ENCODE measurements at places on chromosomes 12 and 14. TPM values are rescaled to one million over a fixed set of nuclear protein-coding genes. Genes with fewer than 3 reads are reported as not detected.
A peak's percentile ranks its signal among the peaks of the same experiment; 100 is the strongest.

GRCh38 chr14:97641827-97642226 lies 844.6 kb downstream of the VRK1 start:
- H3K27ac ChIP-seq, result no peak overlapping the region
- no peaks in the 10 kb centered on the region for H3K27me3 ChIP-seq
- no peaks in the 10 kb centered on the region for H3K36me3 ChIP-seq
- no peak for DNase-seq
- H3K4me1 ChIP-seq, result no peaks in the 10 kb centered on the region

DNA sequence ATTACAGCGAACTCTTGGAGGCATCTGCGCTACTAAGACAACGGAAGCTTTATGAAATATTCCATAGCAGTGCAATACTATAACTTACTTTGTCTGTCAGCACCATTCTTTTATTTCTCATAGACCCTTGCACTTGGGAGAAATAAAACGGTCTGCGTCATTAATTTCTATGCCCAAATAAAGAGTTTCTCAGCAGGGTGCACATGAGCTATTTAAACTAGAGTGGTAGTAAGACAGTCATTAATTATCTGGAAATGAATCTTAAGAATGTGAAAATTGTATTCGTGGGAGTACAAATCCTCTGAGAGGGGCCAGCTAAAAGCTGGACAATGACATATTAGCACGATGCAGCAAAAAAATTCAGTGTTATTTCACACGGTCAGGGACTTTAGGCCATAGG lies 903.4 kb upstream of the FOXG1 start:
- no peaks in the 10 kb centered on the region for H3K27me3 ChIP-seq
- no peak overlapping the region for H3K4me3 ChIP-seq
- no peak overlapping the region for H3K27ac ChIP-seq

E2F7 gene
- 3.7 TPM for total RNA-seq

- H3K4me3 ChIP-seq, result peak overlapping the region; percentile 84
- H3K27ac ChIP-seq, result peak overlapping the region; percentile 83
- no peaks in the 10 kb centered on the region for H3K27me3 ChIP-seq
- H3K36me3 ChIP-seq, result peaks cover 10% of the 10 kb centered on the region
- peak; percentile 71 for DNase-seq
- no peaks in the 10 kb centered on the region for H3K4me1 ChIP-seq
Measured at GRCh38 chr12:2891240-2892053, 756 bp downstream of the TULP3 start.

- no peaks in the 10 kb centered on the region for H3K36me3 ChIP-seq
- no peak overlapping the region for H3K4me3 ChIP-seq
- no peak for DNase-seq
- H3K27ac ChIP-seq, result no peak overlapping the region
- H3K4me1 ChIP-seq, result peaks cover 9% of the 10 kb centered on the region
- H3K27me3 ChIP-seq, result no peaks in the 10 kb centered on the region
Measured at GRCh38 chr12:64797156-64797555, 27.3 kb upstream of the TBC1D30 start.

GRCh38 chr12:131943389-131943788 lies 6.4 kb upstream of the EP400 start:
- no peaks in the 10 kb centered on the region for H3K27me3 ChIP-seq
- no peak overlapping the region for H3K27ac ChIP-seq

DNA sequence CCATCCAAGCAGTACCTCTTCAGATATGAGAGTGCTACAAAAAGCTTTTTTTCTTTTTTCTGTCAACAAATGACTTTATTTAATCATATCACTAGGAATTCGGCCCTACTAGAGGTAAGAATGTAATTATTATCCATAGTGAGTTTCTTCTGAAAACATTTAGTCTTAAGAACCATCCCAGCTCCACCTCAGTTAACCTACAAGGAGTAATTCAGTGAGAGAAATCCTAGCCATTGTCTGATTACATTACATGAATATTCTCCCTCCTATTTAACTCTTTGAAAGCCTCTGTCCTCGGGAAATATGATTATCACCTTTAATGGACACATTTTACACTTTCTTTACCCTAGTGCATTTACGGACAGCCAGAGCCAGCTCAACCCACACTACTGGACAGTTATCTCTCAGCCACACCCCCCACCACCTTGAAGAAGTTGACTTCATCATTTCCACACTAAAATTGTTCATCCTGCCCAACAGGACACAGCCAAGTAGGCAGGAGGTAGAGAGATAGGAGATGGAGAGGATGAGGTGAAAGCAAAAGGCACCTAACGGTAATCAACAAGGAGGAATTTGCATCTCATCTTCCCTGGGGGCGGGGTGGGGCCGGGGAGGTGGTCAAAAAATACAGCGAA lies 1.3 kb downstream of the PPFIA2 start:
- H3K4me3 ChIP-seq, result peak overlapping the region; percentile 49
- peaks cover 42% of the 10 kb centered on the region for H3K27me3 ChIP-seq
- H3K27ac ChIP-seq, result no peak overlapping the region
- H3K36me3 ChIP-seq, result no peaks in the 10 kb centered on the region
- no peaks in the 10 kb centered on the region for H3K4me1 ChIP-seq
- DNase-seq, result no peak

DNA sequence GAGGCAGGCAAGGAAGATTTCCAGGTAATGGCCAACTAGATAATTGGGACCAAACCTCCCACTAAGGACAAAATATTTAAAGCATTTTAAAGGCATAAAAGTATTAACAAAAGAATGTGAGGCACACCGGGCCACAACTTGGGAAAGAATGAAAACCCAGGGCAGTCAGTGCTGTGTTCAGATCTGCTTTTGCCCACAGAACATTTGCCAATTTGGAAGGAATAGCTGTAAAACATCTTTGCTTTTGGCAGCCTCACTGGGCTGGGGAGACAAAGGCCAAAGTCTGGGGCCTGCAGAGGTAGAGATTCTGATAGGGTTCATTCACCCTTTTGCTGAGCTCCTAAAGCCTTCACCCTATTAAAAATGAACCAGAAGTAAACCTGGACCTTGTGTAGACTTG lies 82.3 kb downstream of the SYNE3 start:
- no peak overlapping the region for H3K27ac ChIP-seq
- H3K4me1 ChIP-seq, result no peaks in the 10 kb centered on the region
- DNase-seq, result no peak
- H3K4me3 ChIP-seq, result no peak overlapping the region

GRCh38 chr14:23183158-23183470 lies 346 bp downstream of the SLC7A8 start:
- H3K27ac ChIP-seq, result no peak overlapping the region
- H3K4me3 ChIP-seq, result peak overlapping the region; percentile 58
- H3K4me1 ChIP-seq, result peaks cover 13% of the 10 kb centered on the region
- H3K36me3 ChIP-seq, result no peaks in the 10 kb centered on the region
- no peak for DNase-seq

GRCh38 chr12:56071648-56072047 lies 8.3 kb upstream of the ERBB3 start:
- H3K4me3 ChIP-seq, result no peak overlapping the region
- H3K4me1 ChIP-seq, result no peaks in the 10 kb centered on the region
- peak; percentile 20 for DNase-seq
- no peaks in the 10 kb centered on the region for H3K27me3 ChIP-seq

TSHR gene
- total RNA-seq, result 0.32 TPM

- peak; percentile 71 for DNase-seq
- no peaks in the 10 kb centered on the region for H3K4me1 ChIP-seq
- H3K27ac ChIP-seq, result no peak overlapping the region
- H3K27me3 ChIP-seq, result no peaks in the 10 kb centered on the region
Measured at GRCh38 chr12:65779091-65779642, 45.1 kb upstream of the HMGA2 start.

GPR84 gene
- not detected for total RNA-seq

TAS2R19 gene
- total RNA-seq, result 1.8 TPM

GRCh38 chr14:68316078-68316868 lies 476.6 kb downstream of the ZFP36L1 start:
- no peaks in the 10 kb centered on the region for H3K4me1 ChIP-seq
- H3K27ac ChIP-seq, result no peak overlapping the region
- DNase-seq, result no peak
- no peaks in the 10 kb centered on the region for H3K36me3 ChIP-seq
- H3K4me3 ChIP-seq, result no peak overlapping the region

CORO1C gene
- total RNA-seq, result 65.4 TPM

GRCh38 chr12:124993626-124994436 lies at the start of gene BRI3BP:
Gene BRI3BP (plus strand): TSS chr12:124993645. CDS start chr12:124993791, 146 bp downstream.
- H3K27ac ChIP-seq, result no peak within 1 kb of the TSS
- no peaks in the 10 kb centered on the region for H3K4me1 ChIP-seq
- H3K36me3 ChIP-seq, result no peaks in the 10 kb centered on the region
- H3K4me3 ChIP-seq, result peak within 1 kb of the TSS; percentile 79

ACOT2 gene
- total RNA-seq, result 84.0 TPM

GRCh38 chr14:88559852-88560251 lies 3.0 kb upstream of the ZC3H14 start:
- no peak for DNase-seq
- H3K4me3 ChIP-seq, result no peak overlapping the region
- no peaks in the 10 kb centered on the region for H3K36me3 ChIP-seq

DNA sequence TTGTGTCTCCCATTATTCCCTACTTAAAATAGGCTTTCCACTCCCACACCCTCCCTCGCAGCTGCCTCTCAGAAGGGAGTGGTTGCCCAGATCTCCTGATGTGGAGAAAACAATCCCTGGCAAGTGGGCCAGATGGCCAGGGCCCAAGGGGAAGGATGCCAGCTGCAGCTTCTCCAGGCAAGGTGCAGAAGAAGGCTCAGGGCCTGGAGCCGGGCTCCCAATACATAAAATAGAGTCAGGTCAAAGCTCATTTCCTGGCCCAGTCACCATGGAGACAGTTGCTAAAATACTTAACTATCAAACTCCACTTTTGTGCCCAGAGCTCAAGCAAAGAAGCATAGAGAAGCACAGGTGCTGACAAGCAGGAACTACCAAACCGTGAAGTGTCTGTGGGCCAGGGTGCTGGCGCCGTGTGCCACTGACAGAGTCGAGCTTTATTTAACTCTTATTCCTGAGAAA lies 45.7 kb upstream of the ITPR2 start:
- no peaks in the 10 kb centered on the region for H3K36me3 ChIP-seq
- no peak overlapping the region for H3K4me3 ChIP-seq
- H3K27ac ChIP-seq, result no peak overlapping the region
- peak; percentile 49 for DNase-seq
- no peaks in the 10 kb centered on the region for H3K27me3 ChIP-seq

DNA sequence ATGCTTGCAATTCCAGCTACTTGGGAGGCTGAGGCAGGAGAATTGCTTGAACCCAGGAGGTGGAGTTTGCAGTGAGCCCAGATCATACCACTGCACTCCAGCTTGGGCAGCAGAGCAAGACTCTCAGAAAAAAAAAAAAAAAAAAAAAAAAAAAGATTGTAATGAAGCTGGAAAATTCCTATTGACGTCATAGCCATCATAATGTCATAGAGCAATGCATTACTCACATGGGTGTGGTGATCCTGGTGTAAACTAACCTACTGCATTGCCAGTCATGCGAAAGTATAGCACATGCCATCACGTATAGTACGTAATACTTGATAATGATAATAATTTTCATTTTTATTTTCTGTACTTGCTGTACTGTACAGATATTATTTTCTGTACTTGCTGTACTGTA lies 42.7 kb upstream of the NID2 start:
- no peaks in the 10 kb centered on the region for H3K36me3 ChIP-seq
- no peak overlapping the region for H3K4me3 ChIP-seq
- DNase-seq, result peak; percentile 81
- H3K4me1 ChIP-seq, result no peaks in the 10 kb centered on the region
- no peaks in the 10 kb centered on the region for H3K27me3 ChIP-seq
- no peak overlapping the region for H3K27ac ChIP-seq

DNA sequence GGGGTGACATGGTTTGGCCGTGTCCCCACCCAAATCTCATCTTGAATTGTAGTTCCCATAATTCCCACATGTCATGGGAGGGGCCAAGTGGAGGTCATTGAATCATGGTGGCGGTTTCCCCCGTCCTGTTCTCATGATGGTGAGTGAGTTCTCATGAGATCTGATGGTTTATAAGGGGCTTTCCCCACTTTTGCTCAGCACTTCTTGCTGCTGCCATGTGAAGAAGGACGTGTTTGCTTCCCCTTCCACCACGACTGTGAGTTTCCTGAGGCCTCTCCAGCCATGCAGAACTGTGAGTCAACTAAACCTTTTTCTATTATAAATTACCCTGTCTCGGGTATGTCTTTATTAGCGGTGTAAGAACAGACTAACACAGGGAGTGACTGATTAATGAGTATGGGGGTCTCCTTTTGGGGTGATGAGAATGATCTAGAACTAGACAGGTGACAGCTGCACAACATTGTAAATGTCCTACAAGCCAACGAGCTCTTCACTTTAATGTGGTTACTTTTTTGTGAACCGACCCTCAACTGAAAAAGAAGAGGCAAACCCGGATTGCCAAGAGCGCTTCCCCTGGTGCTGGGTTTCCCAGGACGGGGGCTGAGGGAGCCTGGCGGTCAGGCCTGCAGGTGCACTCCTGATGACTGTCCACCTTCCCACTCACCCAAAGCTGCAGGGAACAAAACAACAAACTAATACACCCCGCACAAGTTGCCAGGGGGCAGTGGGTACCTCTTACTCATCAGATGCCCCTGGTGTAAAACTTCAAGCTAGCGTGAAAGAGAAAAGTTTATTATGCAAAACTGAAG lies 90.1 kb downstream of the NCOR2 start:
- no peak overlapping the region for H3K4me3 ChIP-seq
- H3K27me3 ChIP-seq, result no peaks in the 10 kb centered on the region

- peak; percentile 51 for DNase-seq
- H3K4me1 ChIP-seq, result no peaks in the 10 kb centered on the region
- no peak overlapping the region for H3K27ac ChIP-seq
- no peaks in the 10 kb centered on the region for H3K36me3 ChIP-seq
- no peaks in the 10 kb centered on the region for H3K27me3 ChIP-seq
Measured at GRCh38 chr12:100908501-100908900, 113.9 kb downstream of the ANO4 start.

ACSS3 gene
- 19.4 TPM for total RNA-seq

C12orf54 gene
- total RNA-seq, result not detected

GRCh38 chr14:91310606-91311283 lies 66.2 kb upstream of the GPR68 start:
- H3K36me3 ChIP-seq, result no peaks in the 10 kb centered on the region
- DNase-seq, result no peak
- H3K4me1 ChIP-seq, result no peaks in the 10 kb centered on the region
- no peak overlapping the region for H3K27ac ChIP-seq
- H3K27me3 ChIP-seq, result peaks cover 43% of the 10 kb centered on the region

DNA sequence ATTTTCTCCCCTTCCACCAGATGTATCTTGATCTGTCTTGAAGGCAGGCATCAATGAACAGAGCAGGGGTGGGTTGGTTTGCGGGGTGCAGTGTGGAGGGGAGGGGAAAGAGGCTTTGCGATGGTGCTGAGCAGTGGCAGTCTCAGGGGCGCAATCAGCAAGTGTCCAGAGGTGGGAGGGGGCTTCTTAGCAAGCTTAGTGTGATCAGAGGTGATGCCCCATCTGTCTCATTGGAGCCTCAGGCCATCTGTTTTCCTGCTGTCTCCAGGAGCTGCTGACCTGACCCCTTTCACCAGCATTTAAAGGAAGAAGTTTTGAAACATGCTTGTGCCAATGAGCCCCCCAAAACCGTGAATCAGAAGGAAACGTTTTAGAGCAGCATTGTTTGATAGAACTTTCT lies 187.7 kb upstream of the LHX5 start:
- no peak overlapping the region for H3K4me3 ChIP-seq
- H3K36me3 ChIP-seq, result no peaks in the 10 kb centered on the region
- no peaks in the 10 kb centered on the region for H3K27me3 ChIP-seq
- DNase-seq, result no peak

Data from cardiac muscle cell (in vitro differentiated cells and primary cell).